GM23248 (cell line): ENCODE measurements at places on chromosomes 2 and 18. TPM values are rescaled to one million over a fixed set of nuclear protein-coding genes. Genes with fewer than 3 reads are reported as not detected.

- DNase-seq = no peak
Measured at GRCh38 chr2:48278590-48278989, 251.4 kb upstream of the STON1 start.

DNA sequence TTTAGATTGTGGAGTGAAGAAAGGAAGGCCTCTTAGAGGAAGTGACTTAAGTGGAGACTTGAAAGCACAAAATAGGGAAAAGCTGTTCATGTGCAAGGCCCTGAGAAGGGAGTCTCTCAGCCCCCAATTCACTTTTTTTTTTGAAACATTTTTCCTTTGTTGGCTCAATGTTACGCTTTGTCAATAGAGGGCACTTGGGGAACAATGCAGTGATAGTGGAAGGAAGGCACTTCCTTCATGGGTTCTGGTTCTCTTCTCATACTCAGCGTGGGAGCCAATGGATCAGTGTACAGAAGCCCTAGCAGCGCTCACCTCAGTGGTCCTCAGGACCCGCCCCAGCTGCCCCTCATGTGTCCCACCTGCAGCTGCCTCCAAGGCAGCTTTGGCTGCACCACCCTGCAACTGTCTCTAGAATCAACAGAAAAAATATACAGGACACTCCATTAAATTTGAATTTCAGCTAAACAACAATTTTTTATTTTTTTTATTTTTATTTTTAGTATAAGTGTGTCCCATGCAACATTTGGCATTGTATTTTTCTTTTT lies 8.6 kb upstream of the C2orf42 start:
- no peak for DNase-seq

DNA sequence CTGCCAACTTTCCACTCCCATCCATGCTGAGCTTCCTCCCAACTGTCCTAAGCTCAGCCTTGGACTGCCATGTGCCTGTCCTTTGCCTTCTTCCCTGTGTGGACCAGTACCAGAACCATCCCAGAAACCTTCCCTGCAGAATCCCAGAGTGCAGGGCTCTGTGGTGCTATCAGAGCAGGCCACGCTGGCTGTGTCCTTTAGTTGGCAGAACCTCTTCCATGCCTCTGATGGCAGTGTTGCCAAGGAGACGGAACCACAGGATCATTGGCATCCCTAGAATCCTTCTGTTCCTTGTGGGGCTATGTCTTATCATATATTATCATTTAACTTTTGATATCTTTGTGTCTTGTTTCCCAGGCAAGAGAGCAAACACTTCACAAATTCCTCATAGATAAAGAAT lies 73.0 kb upstream of the NOSTRIN start:
- DNase-seq = no peak

DNA sequence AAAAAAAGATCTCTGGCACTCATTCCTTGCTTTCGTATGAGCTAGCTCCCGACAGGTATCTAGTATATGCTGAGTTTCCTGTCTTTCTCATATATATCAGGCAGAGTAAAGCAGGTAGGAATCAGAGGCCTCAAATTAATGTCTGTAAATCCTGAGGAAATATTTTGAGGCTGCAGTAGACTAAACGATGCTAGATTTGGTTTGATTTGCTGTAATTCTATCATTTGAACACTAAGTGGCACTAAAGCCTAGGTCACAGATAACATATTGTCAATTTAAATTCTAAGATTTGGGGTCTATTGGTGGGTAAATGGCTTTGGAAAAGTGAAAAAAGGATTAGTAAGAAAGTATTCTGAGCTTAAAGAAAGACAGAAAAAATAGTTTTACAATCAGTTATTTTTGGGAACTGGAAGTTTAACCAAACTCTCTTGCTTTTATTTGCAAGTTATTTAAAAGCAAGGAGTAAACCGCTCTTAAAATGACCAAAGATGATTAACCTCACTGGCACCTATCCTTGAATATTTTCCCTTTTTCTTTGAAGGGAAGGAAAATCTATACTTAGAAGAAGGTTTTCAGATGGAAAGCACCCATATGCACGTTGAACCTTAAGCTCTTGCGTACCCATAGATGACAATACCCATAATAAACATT lies 37.6 kb upstream of the SLC4A10 start:
- DNase-seq = peak; percentile 51

GRCh38 chr2:191228861-191229260 lies 16.3 kb upstream of the MYO1B start:
- DNase-seq = no peak

The PHLPP1 gene
- 0.99 and 1.1 TPM in 2 replicates for polyA plus RNA-seq

- DNase-seq = peak; percentile 63
Measured at GRCh38 chr2:146077156-146077555, 1557.2 kb upstream of the ZEB2 start.

GRCh38 chr2:107325981-107326786 lies 440.2 kb upstream of the ST6GAL2 start:
- peak; percentile 15 for DNase-seq
